ENCODE measurements at places on chromosomes 13 and 19.

- DNase-seq = no peak
Measured at GRCh38 chr19:21622920-21623319, 117.5 kb downstream of the ZNF429 start.

DNA sequence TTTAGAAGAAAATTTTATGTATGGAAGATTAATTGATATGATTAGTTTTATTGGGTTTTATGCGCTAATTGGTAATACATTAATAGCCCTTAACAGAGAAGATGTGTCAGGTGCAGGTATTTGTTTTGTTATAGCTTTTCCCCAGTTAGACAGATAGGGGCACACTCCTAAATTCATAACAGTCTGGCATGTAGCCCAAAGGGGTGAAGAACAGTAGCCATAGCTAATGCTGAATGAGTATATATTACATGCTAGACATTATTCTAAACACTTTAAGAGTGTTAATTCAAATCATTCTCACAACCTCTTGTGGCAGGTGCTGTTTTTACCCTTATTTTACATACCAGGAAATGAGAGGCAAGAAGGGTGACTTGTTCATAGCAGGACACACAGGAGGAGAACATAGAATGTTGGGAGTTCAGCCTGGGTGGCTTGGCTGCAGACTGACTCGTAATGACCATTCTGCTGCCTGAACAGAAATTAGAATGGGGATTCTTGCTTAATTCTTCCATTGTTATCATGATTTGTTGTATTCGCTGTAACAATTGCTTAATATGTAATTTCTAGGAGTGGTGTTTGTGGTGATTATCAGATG, 20.1 kb downstream of the PCCA start:
- DNase-seq = no peak

DNA sequence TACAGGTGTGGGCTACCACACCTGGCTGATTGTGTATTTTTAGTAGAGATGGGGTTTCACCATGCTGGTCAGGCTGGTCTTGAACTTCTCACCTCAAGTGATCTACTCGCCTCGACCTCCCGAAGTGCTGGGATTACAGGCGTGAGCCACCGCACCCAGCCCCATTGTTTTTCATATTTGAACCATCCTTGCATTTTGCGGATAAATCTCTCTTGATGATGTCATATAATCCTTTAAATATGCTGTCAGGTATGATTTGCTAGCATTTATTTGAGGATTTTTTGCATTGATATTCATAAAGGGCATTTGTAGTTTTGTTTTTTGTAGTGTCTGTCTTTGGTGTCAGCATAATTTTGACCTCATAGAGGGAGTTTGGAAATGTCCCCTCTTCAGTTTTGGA, 5.7 kb downstream of the ZNF101 start:
- no peak for DNase-seq

- no peak for DNase-seq
Measured at GRCh38 chr19:2495130-2495641, 19.3 kb downstream of the GADD45B start.

- no peak for DNase-seq
Measured at GRCh38 chr19:1284979-1285736, 515 bp upstream of the EFNA2 start.

- DNase-seq = no peak
Measured at GRCh38 chr13:76654263-76654662, 231.9 kb downstream of the KCTD12 start.

DNA sequence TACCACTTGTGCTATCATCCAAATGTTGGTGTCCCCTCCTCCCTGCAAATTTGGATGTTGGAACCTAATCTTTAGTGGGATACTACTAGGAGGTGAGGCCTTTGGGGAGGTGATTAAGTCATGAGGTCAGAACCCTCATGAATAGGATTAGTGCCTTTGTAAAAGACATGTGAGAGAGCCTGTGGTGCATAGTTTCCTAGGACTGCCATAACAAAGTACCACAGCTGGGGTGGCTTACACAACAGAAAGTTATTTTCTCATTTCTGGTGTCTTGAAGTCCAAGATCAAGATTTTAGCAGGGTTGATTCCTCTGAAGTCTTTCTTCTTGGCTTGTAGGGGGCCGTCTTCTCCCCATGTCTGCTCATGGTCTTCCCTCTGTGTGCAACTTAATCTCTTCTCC, 562.6 kb upstream of the ARGLU1 start:
- DNase-seq = no peak

DNA sequence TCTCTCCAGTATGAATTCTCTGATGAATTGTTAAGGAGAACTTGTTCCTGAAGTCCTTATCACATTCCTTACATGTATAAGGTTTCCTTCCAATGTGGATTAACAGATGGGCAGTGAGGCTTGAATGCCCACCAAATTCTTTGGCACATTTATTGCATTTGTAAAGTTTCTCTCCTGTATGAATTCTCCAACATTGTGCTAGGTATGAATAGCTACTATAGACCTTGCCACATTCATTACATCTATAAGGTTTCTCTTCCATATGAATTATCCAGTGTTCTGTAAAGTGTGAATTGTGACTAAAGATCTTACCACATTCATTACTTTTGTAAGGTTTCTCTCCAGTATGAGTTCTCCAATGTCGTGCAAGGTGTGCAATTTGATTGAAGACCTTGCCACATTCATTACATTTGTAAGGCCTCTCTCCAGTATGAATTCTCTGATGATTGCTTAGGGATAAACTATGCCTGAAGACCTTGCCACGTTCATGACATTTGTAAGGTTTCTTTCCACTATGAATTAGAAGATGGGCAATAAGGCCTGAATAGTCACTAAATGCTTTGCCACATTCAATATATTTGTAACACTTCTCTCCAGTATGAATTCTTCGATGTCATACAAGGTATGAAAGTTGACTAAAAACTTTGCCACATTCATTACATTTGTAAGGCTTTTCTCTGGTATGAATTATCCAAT, 20.4 kb downstream of the ZNF578 start:
- DNase-seq = no peak

GRCh38 chr19:36605877-36606478, 865 bp downstream of the ZNF382 start:
- no peak for DNase-seq

DNA sequence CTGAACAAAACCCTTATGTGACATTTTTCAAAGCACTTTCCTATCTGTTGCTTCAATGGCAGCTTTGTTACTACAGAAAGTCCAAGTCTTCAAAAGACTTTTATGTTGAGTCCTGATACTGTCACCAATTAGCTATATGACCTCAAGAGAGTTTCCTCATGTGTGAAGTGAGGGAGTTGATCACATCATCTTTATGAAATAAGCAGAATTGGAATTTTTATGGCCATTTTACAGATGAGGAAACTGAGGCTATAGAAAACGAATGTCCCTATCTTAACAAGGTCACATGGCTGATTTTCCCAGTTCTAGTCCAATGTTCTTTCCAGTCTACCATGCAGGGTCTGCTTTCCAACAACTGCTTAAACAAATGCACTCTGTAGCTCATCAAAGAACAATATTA, 2.6 kb downstream of the TNFRSF19 start:
- DNase-seq = no peak

DNA sequence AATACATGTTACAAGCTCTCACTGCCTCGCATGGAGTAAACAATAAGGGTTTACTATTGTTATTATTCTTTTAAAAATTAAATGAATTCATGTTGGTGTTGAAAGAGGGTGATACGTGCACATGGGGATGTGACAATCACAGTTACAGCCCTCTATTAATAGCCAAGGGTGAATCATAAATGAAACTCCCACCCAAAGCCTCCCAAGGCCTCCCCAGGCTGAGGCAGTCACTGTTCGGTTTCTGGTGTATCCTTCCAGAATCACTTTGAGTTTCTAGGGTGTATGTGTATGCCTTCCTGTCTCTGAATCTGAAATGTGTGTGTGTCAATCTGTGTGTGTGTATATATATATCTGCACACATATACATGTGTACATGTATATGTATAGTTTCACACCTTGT, 73.4 kb downstream of the AKAP11 start:
- no peak for DNase-seq

GRCh38 chr13:23979361-23980159, 82.3 kb upstream of the C1QTNF9B start:
- no peak for DNase-seq

DNA sequence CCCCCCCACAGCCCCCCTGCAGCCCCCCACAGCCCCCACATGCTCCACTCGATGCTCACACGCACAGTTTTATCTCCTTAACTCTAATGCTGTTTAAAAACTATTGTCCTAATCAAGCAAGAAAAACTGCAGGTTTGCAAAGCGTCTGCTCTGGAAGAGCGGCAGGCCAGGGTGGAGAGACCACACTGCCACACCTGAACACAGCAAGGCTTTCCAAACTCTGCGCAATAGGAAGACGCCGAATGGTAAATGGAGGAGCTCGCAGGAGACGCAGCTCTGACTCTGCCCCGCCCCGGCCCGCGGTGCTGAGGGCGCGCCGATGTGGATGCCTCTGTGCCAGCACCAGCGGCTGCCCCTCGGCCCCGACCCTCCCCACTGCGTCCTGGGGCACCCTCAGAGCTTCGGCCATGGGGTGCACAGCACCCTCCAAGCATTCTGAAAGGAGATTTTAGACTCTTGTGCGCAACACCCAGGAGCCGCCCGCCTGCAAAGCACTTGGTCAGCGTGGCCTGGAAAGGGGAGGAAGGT, 32.4 kb downstream of the RASA3 start:
- peak; percentile 5 for DNase-seq

DNA sequence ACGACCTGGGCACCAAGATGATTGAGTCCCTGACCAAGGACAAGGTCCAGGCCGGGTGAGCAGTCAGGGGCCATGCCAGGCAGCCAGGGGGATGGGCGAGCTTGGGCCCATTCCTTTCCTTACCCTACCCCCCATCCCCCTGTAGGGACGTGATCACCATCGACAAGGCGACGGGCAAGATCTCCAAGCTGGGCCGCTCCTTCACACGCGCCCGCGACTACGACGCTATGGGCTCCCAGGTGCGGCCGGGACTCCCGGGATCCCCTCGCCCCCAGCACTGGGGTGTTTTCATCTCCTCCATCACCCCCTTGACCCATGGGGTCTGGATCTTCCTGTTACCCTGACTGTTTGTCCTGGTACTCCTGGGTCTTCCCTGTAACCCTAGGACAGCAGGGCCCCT, 7.1 kb downstream of the LHB start:
- DNase-seq = no peak

DNA sequence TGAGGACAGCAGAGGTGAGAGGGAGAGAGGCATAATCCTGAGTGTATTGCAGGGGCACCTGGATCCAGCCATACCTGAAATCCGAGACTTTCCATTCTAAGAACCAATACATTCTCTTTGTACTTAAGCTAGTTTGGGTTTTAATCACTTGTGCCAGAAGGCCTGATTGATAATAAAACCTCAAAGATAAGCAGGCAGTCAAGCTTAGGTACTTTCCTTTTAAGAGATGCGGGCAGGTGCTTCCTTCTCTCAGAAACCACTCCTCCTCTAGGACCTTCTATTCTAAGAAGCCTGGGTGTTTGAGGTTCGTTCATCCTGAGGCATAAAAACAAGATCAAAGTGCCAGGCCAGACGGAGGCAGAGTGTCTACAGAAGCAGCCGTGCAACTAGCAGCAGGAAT, 22.2 kb downstream of the FAM187B start:
- DNase-seq = no peak

DNA sequence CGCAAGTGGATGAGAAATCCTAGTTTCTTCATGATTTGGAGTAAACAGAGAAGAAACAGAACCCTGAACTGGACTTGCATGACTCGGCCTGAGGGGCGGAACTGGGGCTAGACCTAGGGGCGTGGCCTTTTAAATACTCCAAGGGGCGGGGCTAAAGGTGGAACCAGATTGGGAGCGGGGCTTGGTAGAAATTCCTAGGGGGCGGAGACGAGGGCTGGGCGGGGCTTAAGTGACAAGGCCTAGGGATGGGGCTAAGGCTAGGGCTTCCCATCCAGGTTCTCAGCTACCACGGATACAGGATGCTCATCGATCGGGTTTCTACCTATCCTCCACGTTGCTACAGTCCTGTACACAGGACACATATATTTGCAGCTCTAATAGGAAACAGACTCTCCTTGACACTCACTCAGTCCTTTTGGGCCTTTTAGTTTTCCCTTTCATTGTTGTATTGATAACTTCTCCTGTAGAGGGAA, 372 bp upstream of the ZNF699 start:
- DNase-seq = no peak

- DNase-seq = no peak
Measured at GRCh38 chr19:15445807-15446376, 3.9 kb downstream of the WIZ start.

- no peak for DNase-seq
Measured at GRCh38 chr19:48798937-48799336, 11.9 kb downstream of the BCAT2 start.

- DNase-seq = no peak
Measured at GRCh38 chr13:111855191-111855590, 211.8 kb upstream of the SOX1 start.

- no peak for DNase-seq
Measured at GRCh38 chr13:39825886-39826285, 170.4 kb downstream of the COG6 start.

- DNase-seq = no peak
Measured at GRCh38 chr13:100597253-100597652, 8.7 kb upstream of the GGACT start.

- DNase-seq = no peak
Measured at GRCh38 chr19:47433121-47433520, 13.8 kb upstream of the MEIS3 start.

- no peak for DNase-seq
Measured at GRCh38 chr13:21641629-21642028, 29.2 kb upstream of the FGF9 start.

GRCh38 chr19:19368087-19368486, 37.4 kb upstream of the GATAD2A start:
- no peak for DNase-seq

GRCh38 chr19:19575411-19575810, 37.3 kb downstream of the CILP2 start:
- no peak for DNase-seq

GRCh38 chr19:39874404-39874803, 28.2 kb upstream of the FBL start:
- no peak for DNase-seq

DNA sequence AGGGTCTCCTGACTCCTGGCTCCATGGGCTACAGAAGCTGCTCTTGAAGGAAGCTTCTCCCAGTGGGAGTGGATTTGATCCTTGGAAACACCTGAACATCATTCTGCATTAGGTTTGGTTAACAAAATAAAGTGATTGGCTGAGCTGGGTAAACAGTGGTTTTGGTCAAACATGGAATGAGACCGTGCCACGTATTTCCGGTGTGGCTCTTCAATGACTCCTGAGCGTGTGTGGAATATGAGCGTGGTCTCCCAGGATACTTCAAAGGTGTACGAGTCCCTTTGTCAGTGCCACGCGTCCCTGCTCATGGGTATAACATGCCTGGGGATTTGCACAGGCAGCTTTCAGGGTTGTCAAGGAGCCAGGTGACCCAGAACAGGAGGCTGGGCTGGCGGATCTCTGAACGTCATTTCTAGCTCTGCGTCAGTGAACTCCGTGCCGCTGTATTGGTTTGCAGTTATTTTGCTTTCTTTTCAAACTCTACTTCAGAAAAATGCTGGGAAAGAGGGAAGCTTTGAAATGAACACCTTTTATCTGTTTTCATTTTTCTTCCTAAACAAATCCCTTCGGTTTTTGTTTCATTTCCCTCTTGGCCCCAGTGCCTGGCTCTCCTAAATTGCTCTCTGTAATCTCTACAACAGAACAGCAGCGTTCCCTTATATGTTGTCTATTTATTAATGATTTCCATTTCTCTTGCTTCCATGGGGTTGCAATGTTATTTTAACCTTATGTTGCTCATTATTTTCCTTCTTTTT, 26.3 kb upstream of the GJB6 start:
- DNase-seq = no peak

- no peak for DNase-seq
Measured at GRCh38 chr19:38035515-38036495, 128.8 kb downstream of the SIPA1L3 start.

Data from hematopoietic multipotent progenitor cell treated with erythropoietin and hydrocortisone succinate and interleukin-3 and kit ligand, for 15 days (in vitro differentiated cells).